ENCODE measurements at places on chromosomes 2 and 18.

DNA sequence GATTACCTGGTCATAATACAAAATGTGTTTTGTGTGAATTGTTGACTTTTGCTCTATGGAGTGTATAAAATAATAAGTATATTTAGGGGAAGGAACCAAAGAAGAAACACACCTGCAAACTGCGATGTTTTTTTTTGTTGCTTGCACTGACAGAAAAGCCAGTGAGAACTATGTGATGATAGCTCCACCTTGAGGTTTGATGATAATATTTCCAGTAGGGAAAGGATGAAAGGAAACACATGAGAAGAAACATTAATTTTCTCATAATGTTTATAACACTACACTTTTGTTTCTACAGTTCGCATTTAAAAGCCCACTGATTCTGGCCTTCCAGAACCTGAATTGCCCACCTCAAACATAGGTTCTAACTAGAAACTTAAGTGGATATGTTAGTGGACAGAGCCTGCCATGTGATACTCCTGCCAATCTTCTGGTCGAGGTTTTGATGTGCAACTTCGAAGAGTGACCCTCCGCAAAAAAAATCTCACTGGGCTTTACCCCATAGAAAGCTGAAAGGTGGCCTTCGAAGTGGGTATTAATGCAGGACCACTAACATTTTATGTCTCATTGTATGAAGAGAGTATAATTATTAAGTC, 476.4 kb upstream of the SPHKAP start:
- DNase-seq = no peak

GRCh38 chr2:201411421-201411820, 39.8 kb downstream of the TRAK2 start:
- DNase-seq = no peak

DNA sequence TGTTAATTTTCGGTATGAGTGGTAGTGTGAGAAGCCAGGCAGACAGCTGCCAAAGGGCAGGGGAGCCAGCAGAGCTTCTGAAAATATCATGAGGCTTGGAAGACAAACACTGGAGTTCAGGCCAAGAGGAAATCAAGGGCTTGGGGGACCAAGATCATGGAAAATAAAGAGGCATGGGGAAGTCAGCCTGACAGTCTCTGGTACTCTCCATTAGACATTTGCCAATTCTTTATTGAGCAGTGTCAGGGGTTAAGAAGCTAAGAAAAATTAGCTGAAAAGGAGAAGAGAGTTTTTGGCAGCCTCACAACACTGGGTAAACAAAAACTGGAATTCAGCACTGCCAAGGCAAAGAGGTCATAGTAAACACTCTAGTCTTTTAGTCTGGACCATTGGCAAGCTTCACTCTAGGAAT, 612.7 kb downstream of the EPHA4 start:
- no peak for DNase-seq

GRCh38 chr18:23106575-23106974, 28.7 kb upstream of the CABLES1 start:
- no peak for DNase-seq

GRCh38 chr2:206387808-206388207, 55.5 kb upstream of the ADAM23 start:
- no peak for DNase-seq

- no peak for DNase-seq
Observed at GRCh38 chr2:104368089-104368488, 485.8 kb upstream of the POU3F3 start.

- DNase-seq = no peak
Observed at GRCh38 chr2:25292408-25292807, 49.3 kb downstream of the DNMT3A start.

- DNase-seq = no peak
Observed at GRCh38 chr18:49031511-49032188, 80.9 kb upstream of the SMAD7 start.

GRCh38 chr2:37037771-37038170, 46.4 kb downstream of the HEATR5B start:
- DNase-seq = no peak

DNA sequence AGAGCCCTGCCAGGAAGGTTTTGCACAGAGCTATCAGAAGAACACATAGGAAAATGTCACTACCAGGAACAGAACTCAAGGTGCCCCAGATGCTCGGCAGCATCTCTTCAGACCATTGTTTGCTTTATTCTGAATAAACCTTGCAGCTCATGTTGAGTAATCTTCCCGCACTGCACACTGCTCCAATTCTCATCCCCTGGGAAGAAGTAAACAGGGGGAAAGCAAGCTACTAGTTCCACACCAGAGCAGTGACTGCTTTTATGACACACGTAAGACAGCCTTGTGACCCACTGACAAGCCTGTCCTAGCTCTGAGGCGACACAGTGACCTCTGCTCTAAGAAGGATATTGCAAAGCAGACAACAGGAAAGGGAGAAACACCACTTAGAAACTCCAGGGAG, 44.2 kb downstream of the NRP2 start:
- DNase-seq = no peak

DNA sequence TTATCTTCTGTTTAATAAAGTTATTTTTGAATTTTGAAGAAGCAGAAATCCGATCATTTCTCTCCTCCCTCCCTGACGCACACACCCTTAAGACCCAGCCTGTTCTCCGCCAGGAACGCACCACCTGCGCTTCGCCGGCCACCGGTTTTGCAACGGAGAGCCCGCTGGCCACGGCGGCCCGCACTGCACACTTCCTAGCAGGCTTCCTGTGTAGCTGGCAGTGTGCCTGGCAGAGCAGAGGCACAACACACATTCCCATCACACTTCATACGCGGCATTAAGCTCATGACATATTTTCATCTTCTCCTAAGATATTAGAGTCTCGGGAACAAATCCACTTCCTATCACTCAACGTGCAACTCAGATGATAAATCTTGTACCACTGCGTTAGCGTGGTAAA, 148.0 kb downstream of the HDAC4 start:
- no peak for DNase-seq

DNA sequence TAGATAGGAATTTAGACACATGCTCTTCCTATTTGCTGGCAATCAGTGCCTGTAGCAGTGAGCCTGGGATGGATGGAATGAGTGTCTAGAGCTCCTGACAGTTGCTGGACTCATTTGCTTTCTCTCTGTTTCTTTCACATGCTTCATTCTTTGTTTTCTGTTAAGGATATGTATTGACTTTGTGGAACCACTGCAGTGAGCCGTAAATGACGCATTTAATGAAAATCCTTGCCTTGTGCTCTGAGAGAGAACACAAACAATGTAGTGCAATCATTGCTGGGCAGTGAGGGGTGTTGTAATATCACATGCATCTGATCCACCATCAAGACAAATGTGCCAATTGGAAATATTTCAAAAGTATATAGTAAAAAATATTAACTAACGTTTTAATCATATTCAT, 25.2 kb upstream of the CDH20 start:
- DNase-seq = no peak

- no peak for DNase-seq
Observed at GRCh38 chr2:106890606-106891005, 4.6 kb upstream of the ST6GAL2 start.

DNA sequence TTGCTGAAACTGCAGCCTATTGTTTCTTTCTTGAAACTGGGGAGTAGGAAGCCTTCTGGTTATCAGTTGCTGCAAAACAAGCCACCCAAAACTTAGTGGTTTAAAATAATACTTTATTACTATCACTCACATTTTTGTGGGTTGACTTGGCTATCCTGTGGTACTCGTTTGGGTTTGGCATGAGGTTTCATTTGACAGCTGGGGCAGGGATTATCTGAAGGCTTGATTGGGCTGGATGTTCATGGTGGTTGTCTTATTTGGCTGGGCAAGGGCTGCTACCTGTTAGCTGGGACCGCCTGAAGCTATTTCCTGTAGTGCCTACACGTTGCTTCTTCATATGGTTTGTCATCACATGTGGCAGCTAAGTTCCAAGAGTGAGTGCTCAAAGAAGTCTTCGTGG, 122.3 kb downstream of the PLCL1 start:
- DNase-seq = no peak

DNA sequence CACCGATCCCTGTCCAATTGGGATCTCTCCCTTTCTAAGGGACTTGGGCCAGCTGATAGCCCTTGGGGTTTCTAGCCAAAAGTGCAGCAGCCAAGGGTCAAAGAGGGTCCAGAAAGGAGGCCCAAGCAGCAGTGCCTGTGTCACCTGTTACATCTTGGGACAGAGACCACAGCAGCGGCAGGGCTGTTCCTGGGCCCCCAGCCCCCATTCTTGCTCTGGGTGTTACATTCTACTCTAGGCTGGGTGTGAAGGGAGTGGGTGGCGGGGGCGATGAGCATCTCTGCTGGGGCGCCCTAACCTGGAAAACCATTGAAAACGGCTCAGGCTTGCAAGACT, 1.2 kb downstream of the PAX3 start:
- DNase-seq = no peak

GRCh38 chr18:3808985-3809780, 359.2 kb downstream of the TGIF1 start:
- no peak for DNase-seq

DNA sequence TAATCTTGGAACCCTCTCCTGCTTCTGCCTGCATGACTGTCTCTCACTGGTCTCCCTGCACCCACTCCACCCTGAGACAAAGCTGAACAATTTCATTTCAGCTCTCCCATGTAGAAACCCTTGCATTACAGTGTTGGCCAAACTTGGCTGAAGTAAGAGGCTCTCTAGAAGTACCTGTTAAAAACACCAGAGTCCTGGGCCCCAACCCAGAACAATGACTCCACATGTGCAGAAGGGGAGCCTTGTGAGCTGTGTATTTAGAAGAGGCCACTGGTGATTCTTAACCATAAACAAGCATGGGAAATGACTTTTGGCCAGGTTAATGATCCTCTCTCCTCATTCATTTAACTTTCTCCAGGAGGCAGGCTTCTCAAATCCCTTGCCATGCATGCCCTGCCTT, 254.8 kb downstream of the SETBP1 start:
- no peak for DNase-seq

DNA sequence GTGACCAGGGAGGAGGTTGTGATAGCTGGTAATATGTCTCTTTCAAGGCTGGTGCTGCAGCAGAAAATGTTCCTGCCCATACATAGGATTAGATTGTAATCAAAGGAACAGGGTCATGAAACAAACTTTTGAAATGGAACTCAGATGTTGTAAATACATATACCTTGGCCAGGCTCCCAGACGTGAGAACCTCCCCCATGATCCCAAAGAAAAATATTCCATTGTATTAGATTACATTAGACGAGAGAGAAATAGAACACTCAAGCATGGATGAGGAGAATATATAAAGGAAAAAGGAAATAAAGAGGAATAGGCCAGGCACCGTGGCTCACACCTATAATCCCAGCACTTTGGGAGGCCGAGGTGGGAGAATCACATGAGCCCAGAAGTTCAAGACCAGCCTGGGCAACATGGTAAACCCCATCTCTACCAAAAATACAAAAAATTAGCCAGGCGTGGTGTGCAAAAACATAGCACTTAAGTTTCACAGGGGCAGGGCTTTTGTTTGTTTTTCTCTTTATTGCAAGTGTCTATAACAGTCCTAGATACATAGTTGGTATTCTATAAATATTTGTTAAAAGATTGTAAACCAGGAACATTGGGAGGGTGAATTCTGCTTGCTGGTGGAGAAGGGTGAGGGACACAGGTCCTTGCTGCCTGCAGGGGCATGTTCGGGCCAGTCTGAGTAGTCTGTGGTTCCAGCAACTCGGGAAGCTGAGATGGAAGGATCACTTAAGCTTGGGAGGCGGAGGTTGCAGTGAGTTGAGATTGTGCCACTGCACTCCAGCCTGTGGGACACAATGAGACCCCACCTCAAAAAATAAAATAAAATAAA, 52.8 kb downstream of the RPL37A start:
- no peak for DNase-seq

DNA sequence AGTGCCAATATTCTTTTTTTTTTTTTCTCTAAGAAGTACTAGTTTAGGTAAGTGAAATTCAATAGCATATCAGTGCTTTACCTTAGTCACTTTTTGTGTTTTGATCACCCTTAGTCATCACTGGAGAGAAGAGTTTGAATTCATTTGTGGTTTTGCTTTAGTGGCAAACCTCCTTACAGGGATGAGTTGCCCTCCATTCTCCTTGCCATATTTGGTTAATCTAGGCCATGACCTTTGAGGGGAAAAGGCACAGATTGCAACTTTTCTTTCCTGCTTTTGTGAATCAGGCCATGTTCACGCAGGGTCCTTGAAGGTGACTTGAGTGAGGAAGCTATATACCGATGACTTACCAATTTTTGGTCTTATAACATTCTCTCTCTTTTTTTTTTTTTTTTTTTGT, 34.4 kb downstream of the PLEKHA3 start:
- DNase-seq = no peak

DNA sequence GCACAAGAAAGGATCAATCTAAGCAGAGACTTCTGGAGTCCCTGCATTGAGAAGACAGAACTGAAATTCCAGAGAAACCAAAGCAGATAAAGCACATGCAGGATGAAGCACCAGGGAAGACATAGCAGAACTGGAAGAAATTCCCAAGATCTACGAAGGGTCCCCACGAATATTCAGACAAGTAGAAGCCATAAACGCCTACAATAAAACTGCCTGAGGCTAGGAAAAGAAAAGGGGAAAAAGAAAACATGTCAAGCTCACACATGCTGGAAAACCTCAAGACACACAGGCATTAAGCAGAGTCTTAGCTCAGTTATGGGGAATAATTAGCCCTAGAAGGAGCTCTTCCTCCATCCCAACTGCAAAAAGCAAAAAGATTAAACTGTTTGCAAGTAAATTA, 171.2 kb downstream of the NBAS start:
- no peak for DNase-seq

- DNase-seq = no peak
Observed at GRCh38 chr2:1455466-1455865, 42.2 kb downstream of the TPO start.

GRCh38 chr18:79879566-79879965, 71.9 kb downstream of the SLC66A2 start:
- DNase-seq = no peak

GRCh38 chr2:211930331-211930730, 608.3 kb downstream of the ERBB4 start:
- no peak for DNase-seq

DNA sequence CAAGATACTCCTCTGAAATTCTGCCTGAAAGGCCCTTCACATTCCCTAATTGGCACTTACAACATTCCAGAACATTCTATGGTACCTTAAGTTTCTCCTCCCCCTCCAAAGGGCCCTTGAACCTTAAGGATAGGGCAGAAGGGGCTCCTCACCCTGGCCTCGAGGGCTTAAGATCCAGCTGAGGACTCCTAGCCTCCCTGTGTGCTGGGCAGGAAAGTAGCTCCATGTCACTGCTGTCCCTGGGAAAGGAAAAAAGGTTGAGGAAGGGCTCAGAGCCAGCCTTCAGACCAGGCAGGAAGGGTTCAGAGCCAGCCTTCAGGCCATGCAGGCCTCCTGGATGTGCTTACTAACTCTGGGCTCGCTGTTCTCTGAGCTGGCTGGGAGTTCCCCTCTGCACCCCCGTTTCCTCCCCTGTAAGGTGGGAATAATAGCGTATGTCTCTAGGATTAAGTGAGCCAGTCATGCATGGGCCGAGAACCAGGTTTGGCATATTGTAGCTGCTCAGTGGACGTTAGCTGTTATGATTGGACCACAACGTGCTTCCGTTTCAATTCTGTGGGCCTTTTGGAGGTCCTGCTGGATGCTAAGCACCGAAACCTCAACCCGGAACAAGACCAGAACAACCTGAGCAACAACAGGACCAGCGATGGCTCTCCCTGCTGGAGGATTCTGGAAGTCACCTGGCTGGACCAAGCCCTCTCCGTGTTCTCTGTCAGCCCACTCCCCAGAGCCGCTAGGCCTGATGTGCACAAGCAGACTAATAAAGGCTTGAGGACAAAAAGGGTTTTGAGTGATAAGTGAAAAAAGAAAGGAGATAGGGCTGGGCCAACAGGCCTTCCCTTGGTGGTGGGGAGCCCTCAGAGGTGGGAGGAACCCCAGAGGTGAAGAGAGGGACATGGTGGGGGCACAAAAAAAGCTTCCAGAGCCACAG, 1.0 kb upstream of the B3GNT7 start:
- DNase-seq = no peak

- no peak for DNase-seq
Observed at GRCh38 chr2:134189009-134189720, 64.7 kb upstream of the MGAT5 start.

Data from breast epithelium (tissue), 4 donors.